ENCODE measurements at places on chromosomes 2 and 18. TPM values are rescaled to one million over a fixed set of nuclear protein-coding genes. Genes with fewer than 3 reads are reported as not detected.
A peak's percentile ranks its signal among the peaks of the same experiment; 100 is the strongest.

GRCh38 chr2:100527440-100528015 lies 35.3 kb upstream of the PDCL3 start:
- no peak for DNase-seq

The FSIP2 gene
- total RNA-seq, result 0.17 TPM

DNA sequence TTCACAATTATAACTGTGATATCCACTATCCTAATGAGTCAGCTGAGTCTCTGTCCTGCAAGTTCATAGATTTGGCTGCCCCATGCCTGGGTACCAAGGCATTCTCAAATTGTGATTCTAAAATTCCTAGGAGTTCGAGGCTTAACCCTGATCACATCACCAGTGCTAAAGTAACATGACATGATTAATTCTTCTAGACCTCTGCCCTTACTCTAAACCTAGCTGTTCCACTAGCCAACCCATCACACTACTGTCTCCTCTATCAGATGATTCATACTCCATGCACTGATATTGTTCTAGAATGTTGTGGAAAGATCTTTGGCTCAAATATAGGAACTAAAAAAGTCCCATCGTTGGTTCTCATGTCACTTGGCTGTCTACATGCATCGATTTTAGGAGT lies 487.6 kb downstream of the PIK3C3 start:
- DNase-seq, result no peak

GRCh38 chr2:176642074-176642473 lies 372.8 kb downstream of the MTX2 start:
- DNase-seq, result no peak

DNA sequence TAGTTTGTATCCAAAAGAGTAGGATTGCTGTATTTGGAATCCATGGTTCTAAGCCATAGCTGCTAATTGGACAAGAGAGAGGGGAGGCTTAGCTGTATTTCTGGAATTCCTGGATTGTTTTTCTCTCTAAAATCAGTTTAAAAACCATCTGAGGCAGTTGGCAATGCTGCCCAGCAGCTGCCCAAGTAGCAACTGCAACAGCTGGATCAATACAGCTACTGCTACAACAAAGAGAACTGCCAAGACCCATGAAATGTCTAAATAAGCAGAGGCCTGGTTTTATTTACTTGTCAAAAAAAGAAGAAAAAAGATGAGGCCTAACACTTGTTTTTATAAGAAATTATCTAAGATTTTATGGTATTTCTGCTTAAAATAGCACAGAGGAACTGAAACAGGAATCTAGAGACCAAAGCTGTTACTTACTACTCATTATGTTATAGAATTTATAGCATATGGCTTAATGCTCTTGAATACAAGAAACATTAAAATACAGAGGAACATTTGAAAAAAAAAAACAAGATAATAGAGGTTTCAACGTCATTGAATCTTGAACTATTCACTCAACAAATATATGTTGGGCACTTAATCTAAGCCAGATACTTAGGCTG lies 39.1 kb downstream of the TMEFF2 start:
- DNase-seq, result no peak

- no peak for DNase-seq
These were observed 1247.5 kb upstream of the ACVR2A start for GRCh38 chr2:146597291-146597690.

GRCh38 chr18:9147440-9148202 lies 11.0 kb downstream of the ANKRD12 start:
- peak; percentile 48 for DNase-seq

DNA sequence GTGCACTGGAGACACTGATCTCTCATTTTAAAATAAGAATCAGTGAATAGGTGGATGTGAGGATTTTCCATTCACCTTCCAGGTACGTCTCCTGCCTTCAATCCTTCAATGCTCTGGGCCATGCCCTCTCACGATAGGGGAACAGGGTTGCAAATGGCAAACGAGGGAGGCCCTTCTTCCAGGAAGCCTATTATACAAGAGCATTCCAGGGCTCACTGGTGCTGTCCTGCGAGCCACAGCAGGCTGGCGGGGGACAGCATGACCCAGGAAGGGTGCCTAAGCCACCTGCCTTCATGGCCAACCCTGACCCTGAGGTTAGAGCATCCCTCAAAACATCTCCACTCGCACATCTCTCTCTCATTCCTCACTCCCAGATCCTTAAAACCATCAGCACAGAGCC lies 20.6 kb upstream of the ID2 start:
- no peak for DNase-seq

The HOXD4 gene
- total RNA-seq, result not detected

DNA sequence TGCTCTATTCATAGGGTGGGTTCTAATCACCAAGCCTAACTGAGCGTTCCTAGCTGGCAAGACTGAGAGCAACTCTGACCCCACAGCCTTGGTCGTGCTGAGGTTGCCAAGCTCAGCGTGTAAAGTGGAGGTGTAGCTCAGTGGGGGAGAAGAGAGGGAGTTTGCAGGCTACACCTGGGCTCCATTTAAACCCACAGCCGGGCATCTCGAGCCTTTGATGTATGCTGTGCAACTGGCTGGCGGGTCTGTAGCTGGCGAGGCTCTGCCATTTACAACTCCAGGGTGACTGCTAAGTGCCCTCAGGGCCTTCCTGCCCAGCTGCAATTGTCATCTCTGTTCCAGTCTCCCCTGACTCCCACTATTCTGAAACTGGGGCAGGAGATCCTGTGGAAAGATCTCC lies 20.0 kb upstream of the CHRNA1 start:
- DNase-seq, result no peak

The MAPK4 gene
- not detected for total RNA-seq

- DNase-seq, result no peak
These were observed 36.7 kb downstream of the DNMT3A start for GRCh38 chr2:25304826-25305596.

- no peak for DNase-seq
These were observed 753.5 kb upstream of the PKDCC start for GRCh38 chr2:41294331-41294730.

DNA sequence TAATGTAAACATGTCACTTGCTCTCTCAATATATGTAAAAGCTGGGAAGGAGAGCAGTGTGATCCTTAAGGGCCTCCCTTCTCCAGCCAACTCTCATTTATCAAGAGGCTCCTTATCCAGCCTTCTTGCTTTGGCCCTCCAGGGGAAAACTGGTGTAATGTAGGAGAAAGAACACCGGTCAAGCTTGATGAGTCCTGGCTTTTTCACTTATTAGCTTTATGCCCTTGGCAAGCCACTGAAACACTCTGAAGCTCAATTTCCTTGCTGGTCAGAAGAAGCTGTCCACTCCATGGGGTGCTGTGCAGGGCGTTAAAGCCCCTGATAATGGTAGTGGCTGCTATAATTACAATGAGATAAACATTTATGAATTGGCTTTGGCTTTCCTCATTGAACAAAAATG lies 251.2 kb upstream of the RBBP8 start:
- no peak for DNase-seq

DNA sequence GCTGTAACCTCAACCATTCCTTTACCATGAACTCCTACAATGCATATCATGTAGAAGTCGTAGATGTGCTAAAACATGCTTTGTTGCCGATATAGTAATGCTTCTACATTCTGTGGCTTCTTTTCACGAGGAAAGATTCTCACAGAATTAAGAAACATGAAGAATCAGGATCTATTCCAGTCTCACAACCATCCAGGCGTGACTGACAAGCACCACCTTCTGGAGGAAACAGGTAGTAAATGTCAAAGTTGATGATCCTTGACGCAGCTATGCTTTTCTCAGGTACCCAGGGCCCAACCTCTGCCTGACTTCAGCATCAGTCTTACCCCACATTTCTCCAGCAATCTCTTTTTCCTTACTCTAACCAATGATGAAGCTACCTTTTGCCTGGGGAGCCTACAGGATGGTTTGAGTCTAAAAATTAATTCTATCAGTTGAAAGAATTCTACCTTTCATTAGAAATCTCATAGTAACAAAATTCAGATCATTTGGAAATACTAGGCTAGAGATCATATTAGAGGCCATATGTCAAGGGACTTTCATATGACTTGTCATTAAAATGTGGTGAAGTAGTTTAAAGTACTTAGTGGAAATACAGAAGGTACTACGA lies 123.3 kb upstream of the RND3 start:
- DNase-seq, result no peak

DNA sequence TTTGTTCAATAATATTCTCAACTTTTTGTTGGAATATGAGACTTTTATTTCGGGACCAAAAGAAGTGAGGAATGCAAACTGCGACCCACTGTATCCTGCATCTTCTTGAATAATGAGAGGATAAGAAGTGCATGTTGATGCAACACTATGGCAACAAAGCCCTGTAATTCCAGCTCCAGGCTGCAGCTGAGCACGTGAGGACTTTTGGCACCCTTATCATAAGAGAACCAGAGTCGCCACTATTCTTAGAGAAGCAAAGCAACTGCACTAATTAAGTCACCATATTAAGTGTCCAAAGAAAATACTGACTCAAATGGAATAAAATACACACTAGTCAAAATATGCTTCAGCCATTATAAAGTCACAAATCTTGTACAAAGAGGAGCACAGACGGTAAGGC lies 65.8 kb downstream of the FAM210A start:
- DNase-seq, result no peak

The CCDC102B gene
- 2.0 TPM for total RNA-seq

The MOGAT1 gene
- not detected for total RNA-seq

The PJVK gene
- 2.2 TPM for total RNA-seq

DNA sequence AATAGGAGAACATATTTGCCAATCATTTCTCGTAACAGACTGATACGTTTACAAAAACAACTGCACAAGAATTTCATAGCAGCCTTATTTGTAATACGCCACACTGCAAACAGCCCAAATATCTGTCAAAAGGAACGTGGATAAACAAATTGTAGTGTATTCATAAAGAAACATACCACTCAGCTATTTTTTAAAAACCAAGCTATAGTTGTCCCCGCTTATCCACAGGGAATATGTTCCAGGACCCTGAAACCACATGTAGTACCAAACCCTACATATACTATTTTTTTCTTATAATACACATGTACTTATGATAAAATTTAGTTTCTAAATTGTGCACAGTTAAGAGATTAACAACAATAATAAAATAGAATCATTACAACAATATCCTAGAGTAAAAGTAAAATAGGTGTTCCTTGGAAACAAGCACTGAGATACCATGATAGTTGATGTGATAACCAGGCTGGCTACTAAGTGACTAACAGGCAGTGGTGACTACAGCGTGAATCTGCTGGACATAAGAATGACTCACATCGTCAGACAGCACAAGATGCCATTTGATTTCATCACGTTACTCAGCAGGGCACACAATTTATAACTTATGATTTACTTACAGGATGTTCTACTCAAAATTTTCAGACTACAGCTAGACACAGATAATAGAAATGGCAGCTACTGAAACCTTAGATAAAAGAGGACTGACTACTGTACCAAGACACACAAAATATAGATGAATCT lies 367.4 kb downstream of the NCKAP5 start:
- no peak for DNase-seq

DNA sequence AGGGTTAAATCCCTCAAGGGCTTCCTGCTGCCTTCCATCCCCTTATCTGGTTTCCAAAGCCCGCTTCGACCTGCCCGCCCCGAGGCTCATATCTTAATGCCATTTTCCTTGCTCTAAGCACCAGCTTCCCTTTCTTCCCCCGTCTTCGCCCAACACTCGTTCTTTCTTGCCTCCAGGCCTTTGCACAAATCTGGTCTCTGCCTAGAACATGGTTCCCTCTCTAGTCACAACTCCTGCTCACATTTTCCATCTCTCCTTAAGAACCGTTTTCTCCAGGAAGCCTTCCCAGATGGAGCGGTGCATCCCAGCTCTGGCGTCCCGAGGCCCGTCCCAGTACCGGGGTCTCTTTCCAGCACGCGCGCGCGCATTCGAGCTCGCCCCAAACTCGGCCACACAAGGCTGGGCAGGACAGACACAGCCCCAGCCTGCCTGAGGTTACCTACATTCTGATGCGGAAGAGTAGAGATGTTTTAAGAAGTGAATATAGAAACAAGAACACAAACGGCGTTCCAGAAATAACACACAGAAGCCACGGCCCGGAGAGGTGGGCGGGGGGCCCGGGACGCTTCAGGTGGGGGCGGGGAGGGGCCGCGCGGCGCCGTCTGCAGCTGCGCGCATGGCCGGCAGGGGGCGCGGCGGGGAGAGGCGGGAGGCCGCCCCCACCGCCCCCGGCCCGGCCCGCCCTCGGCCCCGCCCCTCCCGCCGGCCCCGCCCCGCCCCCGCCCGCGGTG lies at the start of gene DGKD:
Gene DGKD (plus strand): TSS at position 726 of the 731 bp plus-strand sequence. CDS start 25 bp downstream, outside the sequence.
- DNase-seq, result peak; percentile 69

DNA sequence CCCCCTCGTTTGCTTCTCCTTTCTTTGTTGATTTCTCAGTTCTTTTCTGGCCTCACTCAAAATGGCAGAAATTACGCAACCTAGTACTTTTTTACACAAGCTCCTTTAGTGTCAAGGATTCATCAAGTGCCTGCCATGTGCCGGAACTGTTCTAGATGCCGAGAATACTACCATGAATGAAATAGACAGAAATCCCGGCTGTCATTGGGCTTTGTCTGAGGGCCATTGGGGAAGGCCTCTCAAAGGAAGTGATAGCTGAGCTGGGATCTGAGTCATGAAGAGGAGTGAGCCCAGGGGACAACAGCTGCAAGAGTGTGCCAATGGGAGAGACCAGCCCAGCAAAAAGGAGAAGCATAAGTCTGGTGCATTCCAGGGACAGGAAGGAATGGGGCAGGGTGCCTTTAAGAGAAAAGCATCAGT lies 34.3 kb upstream of the PPP1CB start:
- no peak for DNase-seq

- DNase-seq, result no peak
These were observed at the start of gene IL18RAP for GRCh38 chr2:102422910-102423309. Gene IL18RAP, plus strand, starts transcription at chr2:102423160. Its CDS starts 118 bp downstream, at chr2:102423278.

The SLC38A11 gene
- not detected for total RNA-seq

DNA sequence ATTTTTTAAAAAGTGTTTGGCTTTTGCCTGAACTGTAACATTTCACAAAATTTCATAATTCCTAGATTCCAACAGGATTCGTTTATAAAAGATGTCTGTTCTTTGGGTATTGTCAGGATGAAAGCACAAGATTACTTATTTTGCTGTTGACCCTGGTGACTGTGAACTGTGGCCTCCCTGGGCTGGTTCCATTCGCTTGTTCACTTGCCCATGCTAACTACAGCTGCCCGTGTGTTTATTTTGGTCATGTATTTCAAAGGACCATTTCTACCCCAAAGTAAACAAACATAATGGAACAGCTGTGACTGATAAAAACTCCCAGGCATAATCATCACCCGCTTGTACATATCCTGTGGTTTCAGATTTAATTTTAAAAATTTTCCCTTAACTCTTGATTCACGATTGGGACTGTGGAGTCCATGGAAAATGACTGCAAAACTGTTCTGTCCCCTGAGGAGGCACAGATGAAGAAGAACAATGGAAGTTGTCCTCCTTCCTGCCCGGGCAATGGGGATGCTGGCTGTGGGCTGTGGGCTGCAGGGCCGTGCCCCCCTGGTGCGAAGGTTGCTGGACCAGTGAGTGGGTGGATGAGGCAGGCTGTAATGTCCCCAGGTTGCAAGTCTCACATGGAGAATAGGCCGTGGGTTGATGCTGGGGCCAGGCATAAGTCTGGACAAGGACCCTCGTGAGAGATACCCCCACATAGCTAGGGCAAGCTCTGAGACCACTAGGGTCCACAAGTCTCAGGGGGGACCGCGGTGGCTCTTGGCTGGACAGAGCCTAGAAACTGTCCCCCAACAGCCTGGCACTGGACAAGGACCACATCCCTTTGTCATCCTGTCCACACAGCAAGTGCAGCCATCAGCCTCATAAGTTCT lies 28.9 kb upstream of the HDAC4 start:
- DNase-seq, result no peak

The MEX3C gene
- 58.2 TPM for total RNA-seq

Measured in activated CD4-positive, alpha-beta T cell treated with anti-CD3 and anti-CD28 coated beads, Interleukin-2, amount 10 ng/mL, durations not matched to agents 7 days and 5 days (primary cell).